ENCODE measurements at places on chromosomes 3 and 15.

- DNase-seq: no peak
Observed at GRCh38 chr3:50372349-50372748, 13.0 kb upstream of the TMEM115 start.

- DNase-seq: peak; percentile 52
Observed at GRCh38 chr3:140472306-140473020, 205.4 kb upstream of the TRIM42 start.

GRCh38 chr3:142976621-142977398, 13.3 kb upstream of the PAQR9 start:
- DNase-seq: peak; percentile 96

DNA sequence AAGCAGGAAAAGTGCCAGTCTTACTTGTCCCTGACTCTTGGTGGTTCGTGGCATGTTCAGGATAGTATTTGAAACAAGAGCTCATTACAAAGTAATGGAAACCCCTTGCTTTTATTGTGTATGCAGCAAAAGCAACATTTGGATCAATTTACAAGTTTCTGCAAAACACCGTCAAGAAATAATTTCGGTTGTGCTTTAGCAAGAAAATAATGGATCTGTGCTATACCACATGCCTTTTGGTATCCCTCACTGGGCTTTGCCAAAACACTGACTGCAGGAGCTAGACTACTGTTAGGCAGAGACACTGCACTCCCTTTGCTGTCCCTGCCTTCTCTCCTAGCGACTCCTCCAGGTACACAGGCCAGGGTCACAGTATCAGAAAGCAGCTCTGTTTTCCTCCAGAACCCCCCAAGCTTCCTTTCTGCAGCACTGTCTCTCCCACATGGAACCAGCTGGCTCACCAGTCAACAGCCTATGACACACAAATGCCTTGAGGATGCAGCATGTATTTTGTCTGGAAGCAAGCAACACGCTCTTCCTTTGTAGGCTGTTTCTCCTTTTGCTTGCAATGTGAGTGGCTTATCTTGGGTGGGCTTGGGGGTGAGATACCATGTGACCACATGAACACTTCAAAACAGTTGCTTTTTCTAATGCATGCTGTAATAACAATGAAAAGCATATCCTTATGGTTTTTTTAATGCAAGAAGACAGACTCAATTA, 111.4 kb downstream of the PGPEP1L start:
- peak; percentile 88 for DNase-seq

- DNase-seq: no peak
Observed at GRCh38 chr3:12630292-12630691, 33.6 kb downstream of the RAF1 start.

- DNase-seq: no peak
Observed at GRCh38 chr3:168213920-168214319, 118.2 kb upstream of the GOLIM4 start.

DNA sequence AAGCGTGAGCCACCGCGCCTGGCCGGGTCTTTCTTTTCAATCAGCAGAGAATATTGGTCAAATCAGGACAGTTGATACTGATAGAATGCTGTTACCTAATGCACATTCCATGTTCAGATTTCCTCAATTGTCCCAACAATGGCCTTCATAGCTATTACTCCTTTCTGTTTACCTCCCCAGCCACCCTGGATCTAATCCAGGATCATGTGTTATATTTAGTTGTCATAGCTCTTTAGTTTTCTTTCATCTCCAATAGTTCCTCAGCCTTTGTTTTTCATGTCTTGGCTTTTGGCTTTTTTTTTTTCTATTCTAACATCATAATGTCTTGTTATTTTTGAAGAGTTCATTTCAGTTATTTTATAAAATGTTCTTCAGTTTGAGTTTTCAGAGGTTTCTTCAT, 14.6 kb downstream of the USP3 start:
- DNase-seq: no peak

DNA sequence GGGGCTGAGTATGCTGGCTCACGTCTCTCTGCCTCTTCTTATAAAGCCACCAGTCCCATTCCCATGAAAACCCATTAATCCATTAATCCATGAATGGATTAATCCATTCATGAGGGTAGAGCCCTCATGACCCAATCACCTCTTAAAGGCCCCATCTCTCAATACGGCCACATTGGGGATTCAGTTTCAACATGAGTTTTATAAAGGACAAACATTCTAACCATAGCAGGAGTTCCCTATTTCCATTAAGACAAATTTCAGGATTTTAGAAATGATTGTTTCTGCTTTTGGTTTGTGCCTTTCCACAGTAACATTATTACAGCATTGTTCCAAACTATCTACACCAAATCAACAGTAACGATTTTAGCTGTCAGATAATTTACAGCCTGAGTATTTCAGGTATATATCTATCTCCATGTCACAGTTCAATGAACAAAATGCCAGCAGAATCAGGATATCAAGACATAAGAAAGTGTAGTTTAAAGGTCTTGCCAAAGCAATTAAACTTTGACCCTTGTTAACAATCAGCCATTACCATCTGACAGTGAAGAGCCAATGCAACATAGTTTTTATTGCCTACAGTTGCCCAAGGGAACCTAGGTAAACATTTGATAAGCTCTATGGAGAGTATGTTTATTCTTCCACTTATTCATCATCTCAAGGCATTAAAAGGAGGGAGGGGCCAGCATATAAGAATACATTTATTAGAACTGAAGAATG, 3.8 kb downstream of the TSPAN3 start:
- DNase-seq: no peak

DNA sequence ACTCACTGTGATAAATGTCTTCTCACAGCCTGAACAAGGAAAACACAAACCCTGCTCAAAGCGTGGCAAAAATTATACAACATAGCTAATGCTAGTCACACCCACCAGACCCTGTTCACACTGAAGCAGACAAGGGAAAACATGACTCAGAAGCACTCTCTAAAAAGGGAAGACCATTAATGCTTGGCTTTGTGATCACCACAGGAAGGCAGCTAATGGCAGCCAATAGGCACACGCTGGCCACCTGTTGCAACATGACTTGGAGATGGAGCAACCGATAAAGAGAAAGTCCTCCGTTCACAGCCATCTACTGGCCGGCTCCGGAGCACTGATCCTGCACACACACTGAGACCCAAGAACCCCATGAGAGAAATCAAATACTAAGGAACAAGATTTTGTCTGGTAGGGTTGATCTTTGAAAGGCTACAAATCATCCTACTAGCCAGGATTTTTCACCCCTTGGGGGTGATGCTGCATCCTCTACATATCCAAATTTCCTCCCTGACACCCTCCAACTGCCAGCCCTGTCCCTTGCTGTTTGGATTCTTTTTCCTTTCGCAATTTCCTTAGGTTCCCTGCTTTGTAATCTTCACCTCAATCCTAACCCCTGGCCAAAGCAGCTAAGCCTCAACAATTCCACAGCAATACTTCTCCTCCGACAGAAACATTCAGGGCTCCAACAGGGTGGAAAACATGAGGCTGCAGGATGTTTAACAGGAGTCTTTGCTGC, 3.2 kb downstream of the ZXDC start:
- peak; percentile 89 for DNase-seq

GRCh38 chr3:78689378-78689777, 1078.4 kb downstream of the ROBO1 start:
- DNase-seq: no peak

- peak; percentile 82 for DNase-seq
Observed at GRCh38 chr3:108406661-108407206, 103.7 kb downstream of the MYH15 start.

DNA sequence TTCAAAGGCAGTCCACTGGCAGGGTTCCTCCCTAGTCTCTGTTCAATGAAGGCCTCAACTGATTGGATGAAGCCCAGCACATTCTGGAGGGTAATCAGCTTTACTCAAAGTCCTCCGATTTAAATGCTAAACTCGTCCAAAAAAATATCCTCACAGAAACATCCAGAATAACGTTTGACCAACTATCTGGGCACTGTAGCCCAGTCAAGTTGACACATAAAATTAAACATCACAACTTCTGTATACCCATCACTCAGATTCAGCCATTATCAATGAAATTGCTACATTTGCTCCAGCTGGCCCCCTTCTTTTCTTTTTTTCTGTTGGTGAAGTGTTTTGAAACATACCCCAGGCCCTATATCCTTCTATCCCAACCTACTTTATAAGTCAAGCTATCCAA, 64.5 kb upstream of the WNT5A start:
- DNase-seq: no peak

GRCh38 chr3:171049861-171050444, 23.4 kb upstream of the SLC2A2 start:
- DNase-seq: peak; percentile 66

DNA sequence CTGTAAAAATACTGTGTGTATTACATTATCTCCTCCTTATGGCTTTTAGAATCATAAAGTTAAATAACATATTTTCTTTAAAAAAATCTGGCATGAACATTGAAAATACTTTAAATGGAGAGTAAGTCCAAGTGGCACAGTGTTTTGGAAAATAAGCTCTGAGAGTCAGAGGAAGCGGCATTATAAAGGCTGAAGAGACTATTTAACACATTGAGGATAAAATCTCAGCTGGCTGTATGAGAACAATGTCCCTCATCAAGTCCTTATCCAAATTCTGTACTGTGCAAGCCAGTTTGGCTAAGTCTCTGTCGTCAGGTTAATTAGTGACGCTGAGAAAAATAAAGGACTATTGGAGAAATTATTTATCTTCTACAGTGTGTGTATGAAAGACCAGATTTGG, 245.5 kb downstream of the MFSD1 start:
- DNase-seq: no peak

DNA sequence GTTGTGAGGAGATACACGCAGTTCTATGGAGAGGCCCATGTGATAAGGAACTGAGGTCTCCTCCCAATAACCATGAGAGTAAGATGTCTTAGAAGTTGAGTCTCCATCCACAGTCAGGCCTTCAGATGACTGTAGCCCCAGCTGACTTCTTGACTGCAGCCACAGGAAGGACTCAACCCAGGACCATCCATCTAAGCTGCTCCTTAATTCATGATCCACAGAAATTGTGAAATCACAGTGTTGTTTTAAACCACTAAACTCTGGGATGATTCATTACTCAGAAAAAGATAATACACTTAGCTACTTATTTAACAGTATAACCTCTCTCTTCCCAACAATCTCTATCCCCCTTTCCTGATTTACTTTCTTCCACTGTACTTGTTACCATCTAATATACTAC, 173.3 kb downstream of the ALDH1A2 start:
- peak; percentile 65 for DNase-seq

GRCh38 chr3:7307410-7307809, 446.5 kb downstream of the GRM7 start:
- DNase-seq: no peak

DNA sequence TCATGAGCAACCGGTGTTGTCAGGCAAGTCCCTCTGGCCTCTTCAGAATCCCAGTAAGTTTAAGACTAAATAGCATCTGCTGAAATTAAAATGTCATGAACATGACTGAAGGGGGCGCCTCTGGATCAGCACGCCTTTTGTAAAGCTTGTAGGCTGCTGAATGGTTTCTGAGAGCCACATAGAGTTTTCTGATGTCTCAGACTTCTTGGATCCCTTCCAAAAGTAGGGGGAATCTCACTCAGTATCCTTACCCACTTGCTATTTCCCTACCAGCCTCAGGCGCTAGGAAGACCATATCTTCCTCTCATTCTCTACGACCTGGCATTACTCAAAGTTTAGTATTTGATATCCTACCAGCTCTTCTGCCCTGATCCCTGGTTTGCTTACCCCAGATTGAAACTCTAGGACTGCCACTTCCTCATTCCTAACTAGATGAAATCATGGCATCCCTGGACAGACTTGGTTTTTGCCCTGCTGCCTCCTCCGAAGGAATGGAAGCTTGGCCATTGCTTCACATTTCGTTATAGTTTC, 62.7 kb upstream of the CD47 start:
- peak; percentile 78 for DNase-seq

DNA sequence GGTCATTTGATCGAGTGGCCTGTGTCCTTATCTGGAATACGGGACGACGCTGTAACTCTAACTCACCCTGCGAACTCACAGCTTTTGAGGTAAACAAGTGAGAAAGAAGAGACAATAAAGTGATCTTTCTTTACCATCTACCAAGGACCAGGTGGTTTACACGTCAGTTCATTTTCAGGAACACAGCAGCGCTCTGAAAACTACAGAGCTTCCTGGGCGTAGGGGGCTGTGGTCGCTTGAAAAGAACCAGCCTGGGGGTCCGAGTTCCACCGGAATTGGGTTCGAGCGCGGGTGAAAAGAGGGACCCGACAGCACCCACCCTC, 357 bp downstream of the KIAA1143 start:
- no peak for DNase-seq

- no peak for DNase-seq
Observed at GRCh38 chr15:74502301-74502700, 38.7 kb upstream of the ARID3B start.

- DNase-seq: no peak
Observed at GRCh38 chr3:3366386-3366785, 186.9 kb upstream of the CRBN start.

DNA sequence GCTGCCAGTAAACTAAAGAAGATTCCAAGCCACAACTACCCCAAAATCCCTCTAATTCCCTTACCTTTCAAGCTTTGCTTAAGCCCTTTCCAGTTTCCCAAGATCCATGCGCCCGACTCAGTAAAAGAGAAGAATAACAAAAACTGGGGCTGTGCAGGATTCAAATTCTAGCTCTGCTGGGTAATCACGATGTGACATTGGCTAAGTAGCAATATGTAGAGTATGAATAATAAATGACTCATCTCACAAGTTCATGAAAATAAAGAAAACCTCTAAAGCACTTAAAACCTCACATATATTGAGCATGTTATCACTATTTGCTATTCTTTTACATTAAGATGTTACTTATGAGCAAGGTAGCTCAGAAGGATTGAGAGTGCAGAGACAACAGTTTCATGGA, 522.2 kb upstream of the ZNF717 start:
- no peak for DNase-seq

DNA sequence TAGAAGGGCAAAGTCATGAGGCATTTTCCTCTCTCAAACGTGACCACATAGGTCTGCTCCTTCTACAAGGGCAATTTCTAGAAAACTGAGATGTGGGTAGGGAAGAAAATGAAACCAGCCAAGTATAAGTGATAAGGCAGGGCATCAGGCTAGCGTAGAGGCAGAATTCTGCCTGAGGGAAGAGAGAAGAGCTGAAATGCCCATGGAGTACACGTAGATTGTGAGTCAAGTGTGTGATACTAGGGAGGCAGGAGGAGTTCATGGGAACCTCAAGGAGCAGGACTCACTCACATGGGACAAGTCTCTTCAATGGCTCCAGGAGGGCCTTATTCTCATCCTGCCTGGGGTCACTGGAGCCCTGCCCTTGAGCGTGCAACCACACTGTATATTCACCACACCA, 34.9 kb upstream of the PPP4R2 start:
- no peak for DNase-seq

DNA sequence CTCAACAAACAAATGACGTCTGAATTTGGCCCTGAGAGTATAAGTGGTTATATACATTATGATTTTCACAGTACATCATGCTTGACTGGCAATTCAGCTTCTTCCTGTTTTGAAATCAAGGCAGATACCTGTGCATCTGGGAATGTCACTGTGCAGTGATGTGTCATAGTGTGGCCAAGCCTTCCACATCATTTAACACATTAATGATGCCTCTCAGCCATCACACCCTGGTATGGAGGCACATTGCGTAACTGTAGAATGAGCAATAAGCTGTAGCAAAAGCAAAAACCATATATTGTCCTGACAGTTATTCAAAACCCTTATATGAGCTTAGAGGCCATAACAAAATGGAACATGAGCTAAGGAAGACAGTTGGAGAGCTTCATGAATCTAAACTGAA, 246.0 kb downstream of the EPHA3 start:
- DNase-seq: peak; percentile 14

GRCh38 chr15:74630284-74631086, 14.8 kb downstream of the CLK3 start:
- DNase-seq: no peak

Data from fibroblast of mammary gland (primary cell).